Stimulated activated CD4-positive, alpha-beta T cell treated with anti-CD3 and anti-CD28 coated beads, Interleukin-1b, Interleukin-23, amount 100 ng/mL, for 1 hour (primary cell): ENCODE measurements at places on chromosomes 6 and 20.

DNA sequence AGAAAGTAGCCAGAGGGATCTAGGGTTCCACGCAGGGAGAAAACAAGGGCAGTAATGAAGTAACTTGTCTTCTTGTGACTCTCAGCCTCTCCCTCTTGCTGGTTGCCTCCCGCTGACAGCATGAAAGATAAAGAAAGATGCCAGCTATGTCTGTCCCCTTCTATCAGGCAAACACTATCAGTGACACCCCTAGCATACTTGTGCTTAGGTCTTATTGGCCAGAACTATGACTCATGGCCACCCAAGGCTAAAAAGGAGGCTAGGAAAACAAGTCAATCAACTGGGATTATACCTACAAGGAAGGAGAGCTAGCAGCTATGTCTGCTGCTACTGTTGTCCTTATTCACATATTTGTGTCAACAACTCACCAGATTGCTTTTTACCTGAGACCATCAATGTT, 206.8 kb upstream of the SOX4 start:
- no peak for DNase-seq

DNA sequence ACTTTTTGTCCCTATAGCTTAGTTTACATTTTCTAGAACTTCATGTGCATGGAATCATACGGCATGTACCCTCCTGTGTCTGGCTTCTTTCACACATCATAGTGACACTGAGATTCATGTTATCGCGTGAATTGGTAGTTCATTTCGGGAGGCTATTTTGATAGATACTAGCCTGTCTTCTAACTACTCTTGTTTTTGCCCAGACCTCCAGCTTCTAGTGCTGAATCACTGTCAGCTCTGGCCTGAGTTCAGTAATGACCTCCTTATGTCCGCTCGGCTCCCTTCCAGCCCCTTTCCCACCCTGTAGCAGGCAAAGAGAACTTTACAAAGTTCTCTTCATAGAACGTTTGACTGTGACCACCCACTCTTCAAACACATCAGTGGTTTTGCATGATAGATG, 14.1 kb downstream of the MYBL2 start:
- DNase-seq, result no peak

GRCh38 chr6:169798764-169799473, 47.5 kb downstream of the ERMARD start:
- no peak for DNase-seq

GRCh38 chr6:2855061-2855519, 13.4 kb upstream of the SERPINB1 start:
- DNase-seq, result no peak

GRCh38 chr6:170107606-170108222, 183.2 kb downstream of the DLL1 start:
- no peak for DNase-seq

DNA sequence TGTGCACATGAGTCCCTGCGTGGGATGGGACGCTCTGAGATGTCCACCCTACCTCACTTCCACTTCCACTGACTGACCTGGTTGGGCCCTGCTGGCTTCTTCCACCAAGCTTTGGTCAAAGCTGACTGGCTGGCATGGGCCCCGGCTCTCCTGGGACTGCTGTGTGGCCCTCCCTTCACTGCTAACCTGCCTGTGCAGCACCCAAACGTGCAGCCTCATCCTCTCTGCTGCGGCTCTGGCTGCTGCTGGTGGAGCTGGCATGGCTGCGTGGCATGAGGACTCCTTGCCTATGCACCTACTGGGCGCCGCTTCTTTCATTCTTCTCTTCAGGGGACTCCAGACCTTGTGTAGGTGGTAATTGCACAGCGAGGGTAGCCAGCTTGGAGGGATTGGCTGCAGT, 18.7 kb upstream of the IP6K3 start:
- DNase-seq, result no peak

DNA sequence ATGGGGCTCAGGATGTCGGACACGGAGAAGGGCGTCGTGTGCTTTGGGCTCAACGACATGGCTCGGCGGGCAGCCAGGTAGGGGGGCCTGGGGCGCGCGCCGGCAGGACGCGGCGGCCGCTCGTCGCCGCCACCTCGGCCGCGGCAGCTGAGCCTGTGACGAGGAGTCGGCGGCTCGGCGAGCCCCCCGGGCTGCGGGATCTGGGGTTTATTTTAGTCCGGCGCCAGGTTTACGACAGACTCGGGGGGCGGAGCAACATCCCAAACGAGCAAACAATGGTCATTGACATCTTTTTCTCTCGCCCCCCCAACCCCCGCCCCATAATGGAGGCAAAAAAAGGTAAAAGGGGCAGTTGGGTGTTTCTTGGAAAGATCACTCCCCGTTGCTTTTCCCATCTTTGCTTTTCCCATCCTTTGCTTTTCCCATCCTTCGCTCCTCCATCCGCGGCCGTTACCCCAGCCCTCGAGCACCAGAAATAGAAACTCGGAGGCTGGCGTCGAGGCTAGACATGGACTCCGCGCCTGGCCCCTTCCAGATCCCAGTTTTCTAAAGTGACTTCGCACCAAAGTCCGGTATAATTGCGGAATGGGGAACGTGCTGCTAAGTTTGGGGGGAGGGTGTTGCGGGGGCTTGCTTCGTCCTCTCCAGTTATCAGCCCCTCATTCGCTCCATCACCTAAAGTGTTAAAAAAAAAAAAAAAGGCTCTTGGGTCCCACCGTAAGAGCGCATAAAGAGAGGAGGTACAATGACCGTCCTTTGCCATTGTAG, at the start of gene NKX2-4:
NKX2-4 (minus strand) TSS at position 186 of the 768 bp plus-strand sequence; CDS start at position 59, 127 bp downstream.
- DNase-seq, result no peak

DNA sequence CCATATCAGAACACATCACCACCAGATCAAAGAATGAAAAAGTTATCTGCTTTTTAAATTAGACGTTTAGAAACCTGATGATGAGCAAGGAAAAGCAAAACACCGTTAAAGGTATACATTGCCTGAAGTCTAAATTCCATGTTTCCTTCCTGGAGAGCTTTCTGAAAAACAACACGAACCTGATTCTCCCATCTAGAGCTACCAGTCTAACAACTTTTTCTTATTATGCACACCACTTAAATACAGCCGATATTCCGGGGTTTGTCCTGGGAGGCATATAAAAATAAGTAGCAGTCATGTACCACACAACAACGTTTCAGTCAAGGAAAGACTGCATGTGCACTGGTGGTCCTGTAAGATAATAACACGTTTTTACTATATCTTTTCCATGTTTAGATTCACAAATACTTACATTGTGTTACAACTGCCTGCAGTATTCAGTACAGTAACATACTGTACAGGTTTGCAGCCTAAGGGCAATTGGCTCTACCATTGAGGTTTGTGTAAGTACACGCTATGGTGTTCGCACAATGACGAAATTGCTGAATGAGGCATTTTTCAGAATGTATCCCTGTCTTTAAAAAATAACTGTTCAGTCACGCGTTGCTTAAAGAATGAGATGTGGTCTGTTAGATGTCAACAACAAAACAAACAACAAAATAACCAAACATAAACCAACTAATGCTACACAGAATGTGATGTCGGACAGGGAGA, 19.1 kb upstream of the LYRM2 start:
- DNase-seq, result no peak

GRCh38 chr6:108587258-108588059, 26.7 kb downstream of the FOXO3 start:
- no peak for DNase-seq

- DNase-seq, result no peak
Measured at GRCh38 chr6:158070513-158070912, 88.8 kb downstream of the SYNJ2 start.

GRCh38 chr6:41731561-41732086, 3.8 kb downstream of the TFEB start:
- DNase-seq, result no peak

- no peak for DNase-seq
Measured at GRCh38 chr6:33600761-33601160, 20.4 kb upstream of the ITPR3 start.

DNA sequence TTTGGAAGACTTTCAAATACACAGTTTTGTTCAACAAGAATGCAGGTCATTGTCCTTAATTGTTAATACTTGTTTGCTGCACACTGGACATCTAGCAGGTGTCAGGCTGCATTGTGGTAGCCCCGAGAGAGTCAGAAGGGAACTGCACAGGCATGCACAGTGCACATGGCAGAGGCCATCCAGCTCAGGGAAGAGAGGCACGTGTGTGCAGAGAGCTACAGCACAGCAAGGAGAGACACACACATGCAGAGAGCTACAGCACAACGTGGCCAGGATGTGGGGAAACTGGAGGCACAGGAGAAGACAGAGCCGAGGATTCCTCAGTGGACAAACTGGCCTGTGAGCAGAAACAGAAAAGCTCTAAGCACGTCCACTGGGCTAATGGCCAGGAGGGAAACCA, 272.0 kb downstream of the SMOC2 start:
- DNase-seq, result no peak

DNA sequence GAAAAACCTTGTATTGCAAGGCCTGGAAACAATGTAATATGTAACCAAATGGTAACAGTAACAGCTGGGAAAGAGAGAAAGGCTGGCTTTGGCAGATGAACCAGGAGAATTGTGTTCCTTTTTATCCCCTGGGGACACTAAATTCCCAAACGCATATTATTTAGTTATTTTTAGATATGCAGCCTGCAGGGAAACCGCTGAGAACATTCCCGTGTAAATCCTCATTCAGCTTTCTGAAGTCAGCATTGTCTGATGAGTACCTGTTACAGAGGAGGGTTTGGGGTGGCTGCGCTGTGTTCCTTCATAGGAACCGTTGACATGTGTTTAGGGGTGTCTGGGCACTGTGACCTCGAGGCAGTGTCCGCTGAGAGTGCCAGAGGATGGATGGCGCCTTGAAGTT, 101.3 kb downstream of the SMOC2 start:
- DNase-seq, result no peak

DNA sequence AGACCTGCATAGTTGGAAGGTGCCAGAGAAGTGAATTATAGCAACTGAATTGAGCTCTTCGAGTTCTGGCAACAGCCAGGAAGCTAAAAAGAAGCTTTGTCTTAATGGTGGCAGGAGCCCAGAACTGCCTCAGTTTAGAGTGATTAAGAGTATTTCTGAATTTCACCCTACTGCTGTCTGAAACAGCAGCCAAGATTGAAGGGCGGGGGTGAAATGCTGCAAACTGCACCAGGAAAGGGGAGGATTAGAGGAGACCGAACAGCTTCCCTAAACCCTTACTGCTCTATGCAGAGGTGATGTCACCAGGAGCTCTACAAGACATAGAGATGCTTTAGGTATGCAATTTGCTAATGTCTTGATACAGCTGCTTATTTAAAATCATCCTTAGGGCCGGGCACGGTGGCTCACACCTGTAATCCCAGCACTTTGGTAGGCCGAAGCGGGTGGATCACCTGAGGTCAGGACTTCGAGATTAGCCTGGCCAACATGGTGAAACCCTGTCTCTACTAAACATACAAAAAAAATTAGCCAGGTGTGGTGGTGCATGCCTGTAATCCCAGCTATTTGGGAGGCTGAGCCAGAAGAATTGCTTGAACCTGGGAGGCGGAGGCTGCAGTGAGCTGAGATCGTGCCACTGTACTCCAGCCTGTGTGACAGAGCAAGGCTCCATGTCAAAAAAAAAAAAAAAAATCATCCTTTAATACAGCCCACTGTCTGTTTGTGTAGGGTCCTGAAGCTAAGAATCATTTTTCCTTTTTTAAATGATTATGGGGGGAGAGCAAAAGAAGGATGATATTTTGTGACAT, 91.7 kb upstream of the IYD start:
- DNase-seq, result no peak

DNA sequence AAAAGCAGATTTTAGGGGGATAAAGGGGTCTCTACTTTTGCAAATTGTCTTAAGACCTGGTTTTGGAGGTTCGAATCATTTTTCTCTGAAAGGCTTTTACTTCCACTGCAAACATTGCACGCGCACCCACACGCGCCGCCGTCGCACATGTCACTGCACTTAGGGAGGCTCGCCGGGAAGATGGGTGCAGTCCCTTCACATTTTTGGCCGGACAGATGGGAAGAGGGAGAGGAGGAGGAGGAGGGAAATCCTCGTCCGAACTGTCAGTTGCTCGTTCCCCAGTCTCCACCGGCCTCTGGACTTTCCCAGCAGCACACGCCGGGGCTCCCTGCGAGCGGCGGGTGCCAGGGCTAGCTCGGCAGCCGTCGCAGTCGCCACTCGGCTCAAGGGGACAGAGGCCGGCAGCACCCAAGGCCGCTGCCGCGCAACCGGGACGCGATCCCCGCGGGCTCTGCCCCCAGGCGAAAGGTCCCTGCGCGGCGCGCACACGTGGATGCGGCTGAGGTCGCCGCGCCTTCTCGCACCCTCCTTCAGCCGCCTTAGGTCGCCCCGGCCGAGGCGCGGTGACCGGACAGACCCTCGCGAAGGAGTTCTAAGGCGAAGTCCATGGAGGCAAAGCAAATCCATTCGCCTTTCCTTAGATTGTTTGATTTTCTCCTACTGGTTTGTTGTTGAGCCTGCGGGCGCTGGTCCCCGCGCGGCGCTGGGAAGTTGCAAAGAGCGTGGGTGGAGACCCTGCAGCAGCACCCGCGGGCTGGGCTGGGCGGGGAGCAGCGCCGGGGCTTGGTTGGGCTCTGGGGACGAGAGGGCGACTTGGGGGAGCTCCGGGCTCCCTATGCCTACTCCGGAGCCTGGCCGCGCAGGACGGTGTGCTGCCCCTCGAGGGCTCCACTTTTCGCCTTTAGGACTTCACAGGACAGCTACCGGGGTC, 1.2 kb downstream of the MYB start:
- no peak for DNase-seq

DNA sequence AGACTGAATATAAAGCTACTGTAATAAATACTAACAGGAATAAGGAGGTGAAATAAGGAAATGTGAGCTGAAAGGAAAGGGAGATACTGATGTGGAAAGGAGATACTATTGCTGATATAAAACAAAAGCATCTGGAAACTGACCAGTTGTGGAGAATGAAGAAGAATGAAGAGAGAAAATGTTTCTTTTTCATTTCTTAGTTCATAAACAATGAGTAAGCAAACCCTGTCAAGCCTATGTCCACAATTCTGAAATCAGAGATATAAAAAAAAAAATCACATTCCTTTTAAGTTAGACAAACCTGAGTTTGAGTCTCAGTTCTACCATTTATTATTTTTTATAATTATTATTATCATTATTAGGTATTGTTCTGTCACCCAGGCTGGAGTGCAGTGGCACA, 121.6 kb upstream of the GJE1 start:
- no peak for DNase-seq

- DNase-seq, result no peak
Measured at GRCh38 chr6:89243331-89243629, 26.1 kb upstream of the GABRR1 start.

DNA sequence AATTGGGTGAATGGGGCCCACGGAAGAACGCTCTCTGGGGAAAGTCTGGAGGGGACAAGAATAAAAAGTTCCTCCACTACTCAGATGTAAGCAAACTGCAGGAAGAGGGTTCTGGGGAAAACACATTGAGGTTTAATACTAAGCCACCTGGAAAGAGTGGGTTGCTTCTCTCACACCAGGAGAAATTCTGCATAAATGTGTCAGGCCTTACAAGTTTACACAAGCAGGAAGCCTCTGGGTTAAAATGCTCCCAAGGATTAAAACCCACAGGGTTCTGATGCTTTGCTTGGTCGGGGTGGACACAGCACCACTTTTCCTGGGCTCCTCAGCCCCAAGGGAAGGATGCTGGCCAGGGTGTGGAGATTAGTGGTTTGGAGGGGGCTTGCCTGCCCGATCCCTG, 122.1 kb upstream of the SLC22A23 start:
- no peak for DNase-seq

- no peak for DNase-seq
Measured at GRCh38 chr6:17503051-17503450, 97.1 kb upstream of the FAM8A1 start.
